Stimulated activated CD4-positive, alpha-beta T cell treated with anti-CD3 and anti-CD28 coated beads, Interleukin-2, amount 100 ng/mL, for 48 hours (primary cell): ENCODE measurements at places on chromosomes 3 and 15.

DNA sequence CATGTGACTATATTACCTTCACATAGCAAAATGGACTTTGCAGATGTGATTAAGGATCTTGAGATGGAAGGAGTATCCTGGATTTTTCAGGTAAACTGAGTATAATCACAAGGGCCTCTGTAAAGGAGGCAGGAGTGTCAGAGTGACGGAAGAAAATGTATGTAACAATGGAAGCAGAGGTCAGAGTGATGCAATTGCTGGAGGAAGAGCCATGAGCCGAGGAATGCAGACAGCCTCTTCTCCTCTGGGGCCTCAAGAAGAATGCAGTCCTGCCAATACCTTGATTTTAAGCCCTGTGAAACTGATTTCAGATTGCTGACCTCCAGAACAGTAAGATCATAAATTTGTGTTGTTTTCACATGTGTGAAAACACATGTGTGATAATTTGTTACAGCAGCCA is 15.1 kb downstream of the HEMK1 start:
- no peak for DNase-seq

DNA sequence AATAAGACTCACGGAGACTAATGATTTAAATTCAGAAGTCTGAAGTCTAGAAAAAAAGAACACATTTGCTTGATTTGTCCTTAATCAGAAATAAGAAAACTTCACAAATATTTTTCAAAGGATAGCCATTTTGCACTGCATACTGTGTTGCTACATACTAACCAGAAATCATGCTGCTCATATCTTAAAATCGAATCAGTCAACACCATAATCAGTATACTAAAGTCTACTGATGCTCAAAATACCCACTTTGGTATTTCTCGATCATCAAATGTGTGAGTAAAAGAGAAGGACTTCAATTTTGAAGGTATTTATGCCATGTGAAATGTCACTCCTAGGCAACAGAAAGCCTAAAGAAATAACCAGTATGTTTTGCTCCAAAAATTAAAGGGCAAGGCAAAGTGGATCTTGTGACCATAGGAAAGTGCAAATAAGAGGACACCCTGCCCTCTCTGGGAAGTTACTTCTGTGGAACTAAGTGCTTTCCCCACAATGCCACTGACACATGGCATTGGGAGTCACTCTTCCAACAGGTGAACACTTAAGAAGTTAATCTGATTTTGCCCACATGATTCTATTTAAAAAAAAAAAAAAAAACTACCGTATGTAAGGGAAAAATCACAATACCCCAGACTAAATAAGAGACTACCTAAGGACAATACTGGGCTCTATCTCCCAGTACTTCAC is 2.7 kb downstream of the LRIG1 start:
- DNase-seq, result no peak

GRCh38 chr15:51846066-51846462 is 16.6 kb downstream of the TMOD3 start:
- DNase-seq, result no peak

DNA sequence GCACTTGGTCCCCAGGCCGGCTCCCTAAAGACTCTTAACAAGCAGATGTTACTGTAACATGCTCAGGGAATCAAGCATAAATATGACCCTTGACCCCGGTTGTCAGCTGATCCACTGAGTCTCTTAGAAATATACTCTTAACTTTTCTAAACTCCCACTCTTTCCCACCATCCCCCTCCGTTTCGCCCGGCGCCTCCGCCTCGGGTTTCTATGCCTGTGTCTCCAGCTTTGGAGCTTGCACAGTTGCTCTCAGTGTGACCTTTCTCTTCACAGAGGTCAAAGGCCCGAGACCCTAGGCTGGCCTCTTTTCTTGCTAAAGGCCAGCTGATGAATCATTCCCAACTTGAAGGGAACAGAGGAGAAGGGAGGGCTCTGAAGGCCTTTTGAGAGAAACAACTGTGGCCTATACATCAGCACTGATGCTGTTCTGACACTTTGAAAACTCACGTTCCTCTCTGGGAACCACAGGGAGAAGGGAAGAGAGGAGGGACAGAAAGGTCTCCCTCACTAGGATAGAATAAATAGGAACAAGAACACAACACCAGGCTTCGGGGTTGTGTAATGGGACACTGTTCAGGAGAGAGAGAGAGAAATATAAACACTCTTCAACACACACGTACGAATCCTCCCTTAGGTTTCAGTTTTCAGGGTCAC is 484.5 kb upstream of the NR2F2 start:
- DNase-seq, result no peak

GRCh38 chr15:58048261-58048660 is 17.2 kb downstream of the ALDH1A2 start:
- no peak for DNase-seq

GRCh38 chr3:45034612-45035252 is 8.6 kb downstream of the CLEC3B start:
- no peak for DNase-seq

DNA sequence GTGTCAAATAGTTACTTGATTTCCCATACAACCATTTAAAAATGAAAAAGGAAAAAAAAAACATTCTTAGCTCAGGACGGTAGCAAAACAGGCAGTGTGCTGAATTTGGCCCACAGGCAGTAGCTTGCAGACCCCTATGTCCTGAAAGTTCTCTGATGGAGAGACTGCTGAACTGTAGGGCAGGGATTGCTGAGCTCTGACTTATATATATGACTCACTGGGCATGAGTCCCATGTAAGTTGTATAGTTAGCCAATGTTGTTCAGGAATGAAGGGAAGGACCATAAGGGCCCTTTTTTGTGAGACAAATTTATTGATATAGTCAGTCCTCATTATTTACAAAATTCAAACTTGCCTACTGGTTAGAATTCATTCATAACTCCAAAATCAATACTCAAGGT is 36.9 kb upstream of the FRMD4B start:
- DNase-seq, result no peak

- DNase-seq, result no peak
Observed at GRCh38 chr3:13976469-13976868, 96.6 kb upstream of the WNT7A start.

- DNase-seq, result no peak
Observed at GRCh38 chr3:72163809-72164634, 379.1 kb upstream of the PROK2 start.

- DNase-seq, result no peak
Observed at GRCh38 chr3:2512881-2513280, 414.2 kb downstream of the CNTN4 start.

DNA sequence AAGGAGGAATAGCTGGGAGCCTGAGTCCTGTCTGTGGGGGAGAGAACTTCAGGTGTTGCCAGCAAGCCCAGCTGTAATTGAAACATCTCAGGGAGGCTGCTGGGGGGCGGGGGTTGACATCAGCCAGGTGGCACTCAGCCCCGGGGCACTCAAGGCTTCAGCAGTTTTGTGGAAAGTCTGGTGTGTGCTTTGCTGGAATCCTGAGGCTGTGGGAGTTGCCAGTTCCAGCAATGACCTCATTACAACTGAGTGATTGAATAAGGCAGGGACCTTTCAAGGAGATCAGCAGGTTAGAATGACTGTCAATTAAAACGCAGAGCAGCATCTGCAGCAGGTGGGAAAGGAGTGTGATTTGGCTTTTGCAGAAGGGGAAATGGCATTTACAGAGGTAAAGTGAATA is 75.7 kb downstream of the FAM43A start:
- DNase-seq, result no peak
